CD8-positive, alpha-beta T cell (primary cell): ENCODE measurements at places on chromosomes 5 and 9.

- no peak for DNase-seq
These were observed 3.8 kb downstream of the IRX1 start for GRCh38 chr5:3599226-3600105.

GRCh38 chr9:37486616-37487548 lies 1.1 kb downstream of the POLR1E start:
- no peak for DNase-seq

DNA sequence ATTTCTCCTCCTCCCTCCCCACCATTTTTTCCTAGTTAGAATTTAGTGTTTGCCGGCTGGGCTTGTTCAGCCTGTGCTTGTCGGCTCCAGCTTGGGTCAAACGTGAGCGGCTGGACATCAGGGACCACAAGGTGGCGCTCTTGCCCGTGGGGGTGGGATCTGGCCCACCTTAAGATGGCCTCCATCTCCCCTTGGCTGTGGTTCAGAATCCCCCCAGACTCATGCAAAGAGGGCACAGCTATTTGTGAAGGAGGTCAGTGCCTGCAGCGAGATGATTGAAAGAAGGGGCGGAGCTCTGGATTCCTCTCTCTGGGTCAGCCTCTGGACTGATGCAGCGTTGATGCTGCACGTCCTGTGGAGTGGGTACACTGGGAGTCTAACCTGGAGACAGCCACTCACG lies 283.3 kb upstream of the TUT7 start:
- DNase-seq, result no peak

GRCh38 chr9:2086971-2087370 lies 71.8 kb downstream of the SMARCA2 start:
- DNase-seq, result no peak

GRCh38 chr9:110140276-110140675 lies 67.7 kb downstream of the C9orf152 start:
- no peak for DNase-seq

- DNase-seq, result no peak
These were observed 300.4 kb downstream of the DTWD2 start for GRCh38 chr5:118687661-118688621.

- no peak for DNase-seq
These were observed 173.8 kb downstream of the PSAT1 start for GRCh38 chr9:78470741-78471140.

DNA sequence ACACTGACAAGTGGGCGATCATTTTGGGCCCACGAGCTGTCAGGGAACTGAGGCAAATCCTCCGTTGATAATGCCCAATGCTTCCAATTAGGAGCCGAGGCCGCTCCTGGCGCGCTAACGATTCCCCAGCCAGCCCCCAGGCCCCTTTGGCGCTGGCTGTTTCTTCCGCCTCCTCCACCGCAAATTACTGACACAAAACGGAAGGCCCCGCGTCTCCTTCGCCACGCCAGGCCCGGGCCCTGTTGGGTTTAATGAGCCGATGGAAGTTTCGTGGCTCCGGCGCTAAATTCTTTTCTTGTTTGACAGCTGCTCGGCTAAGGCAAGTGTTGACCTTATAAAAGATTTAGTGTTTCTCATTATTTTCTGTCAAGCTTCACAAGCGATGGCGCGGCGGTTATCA lies 25.7 kb upstream of the BARHL1 start:
- no peak for DNase-seq

- no peak for DNase-seq
These were observed 15.7 kb downstream of the IRGM start for GRCh38 chr5:150862070-150862469.

DNA sequence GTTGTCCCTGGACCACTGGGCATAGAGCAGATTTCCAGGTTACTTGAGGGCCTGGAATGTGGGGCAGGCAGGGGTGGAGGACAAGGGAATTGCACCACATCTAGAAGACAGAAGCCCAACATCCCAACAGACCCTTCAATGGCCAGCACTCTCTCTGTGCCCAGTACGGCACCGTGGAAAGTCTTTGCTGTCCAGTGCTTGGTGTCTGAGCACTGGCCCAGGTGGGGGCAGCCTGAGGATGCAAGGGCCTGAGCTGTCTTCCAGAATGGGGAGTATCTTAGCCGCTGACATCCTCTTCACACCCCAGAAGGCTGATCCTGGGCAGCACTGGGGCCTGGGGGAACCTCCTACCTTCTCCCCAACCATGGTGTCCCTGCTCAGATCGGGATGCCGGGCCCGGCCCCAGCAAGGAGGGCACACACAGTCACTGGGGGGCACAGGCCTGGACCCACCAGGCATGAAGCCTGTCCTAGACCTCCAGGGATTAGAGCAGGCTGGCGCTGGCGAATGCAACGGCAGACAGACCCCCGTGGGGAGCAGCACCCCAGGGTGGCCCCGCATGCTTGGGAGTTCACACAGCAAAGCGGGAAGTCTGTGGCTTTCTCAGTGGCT lies 40.6 kb upstream of the OLFM1 start:
- DNase-seq, result no peak

- DNase-seq, result no peak
These were observed 322.5 kb downstream of the NFIB start for GRCh38 chr9:13991395-13991794.

GRCh38 chr5:59326596-59326995 lies 566.9 kb downstream of the PDE4D start:
- DNase-seq, result no peak

GRCh38 chr5:172940268-172941066 lies 18.8 kb upstream of the RPL26L1 start:
- no peak for DNase-seq

- no peak for DNase-seq
These were observed 62.2 kb downstream of the DMRTA1 start for GRCh38 chr9:22508790-22509189.

- DNase-seq, result no peak
These were observed 792.4 kb upstream of the C9orf72 start for GRCh38 chr9:28365728-28366127.

- no peak for DNase-seq
These were observed 138.6 kb upstream of the DHFR start for GRCh38 chr5:80793354-80793753.

GRCh38 chr5:165624166-165624946 lies 2118.9 kb downstream of the MAT2B start:
- no peak for DNase-seq

DNA sequence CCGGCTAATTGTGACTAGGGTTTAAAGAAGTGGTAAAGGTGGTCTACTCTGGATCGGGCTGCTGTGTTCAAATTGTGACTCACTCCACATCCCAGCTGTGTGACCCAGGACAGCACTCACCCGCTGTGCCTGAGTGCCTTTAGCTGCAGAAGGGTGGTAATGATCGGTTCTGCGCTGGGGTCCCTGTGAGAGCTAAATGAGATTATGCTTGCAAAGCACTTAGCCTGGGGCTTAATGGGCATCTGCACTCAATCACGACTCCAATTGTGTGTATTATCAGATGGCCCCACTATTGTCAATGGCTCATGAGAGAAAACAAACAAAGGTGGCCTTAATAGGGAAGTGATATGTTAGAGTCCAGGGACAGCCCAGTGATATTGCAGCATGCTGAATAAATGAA lies 25.1 kb upstream of the TBC1D2 start:
- no peak for DNase-seq
